MCF 10A (cell line): ENCODE measurements at places on chromosomes 7 and 10.

GRCh38 chr7:140966561-140967233 is 42.0 kb upstream of the BRAF start:
- DNase-seq, result no peak

DNA sequence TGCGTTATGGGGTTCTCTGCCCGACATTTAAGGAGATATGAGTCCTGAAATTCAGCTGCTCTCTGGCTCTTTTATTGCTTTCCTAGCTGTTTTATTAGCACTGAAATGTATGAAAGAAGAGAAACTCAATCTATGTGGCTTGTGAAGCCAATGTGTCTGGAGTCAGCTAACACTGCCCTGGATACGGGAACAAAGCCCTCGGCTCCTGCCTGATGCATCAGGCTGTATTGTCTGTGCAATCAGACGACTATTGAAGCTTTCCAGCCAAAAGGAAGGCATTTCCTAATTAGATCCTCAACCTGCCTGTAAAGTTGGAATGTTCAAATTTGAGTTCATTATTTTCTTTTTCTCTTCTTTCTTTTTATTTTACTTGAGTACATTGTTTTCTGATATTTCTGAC is 22.0 kb upstream of the TM9SF3 start:
- no peak for DNase-seq

DNA sequence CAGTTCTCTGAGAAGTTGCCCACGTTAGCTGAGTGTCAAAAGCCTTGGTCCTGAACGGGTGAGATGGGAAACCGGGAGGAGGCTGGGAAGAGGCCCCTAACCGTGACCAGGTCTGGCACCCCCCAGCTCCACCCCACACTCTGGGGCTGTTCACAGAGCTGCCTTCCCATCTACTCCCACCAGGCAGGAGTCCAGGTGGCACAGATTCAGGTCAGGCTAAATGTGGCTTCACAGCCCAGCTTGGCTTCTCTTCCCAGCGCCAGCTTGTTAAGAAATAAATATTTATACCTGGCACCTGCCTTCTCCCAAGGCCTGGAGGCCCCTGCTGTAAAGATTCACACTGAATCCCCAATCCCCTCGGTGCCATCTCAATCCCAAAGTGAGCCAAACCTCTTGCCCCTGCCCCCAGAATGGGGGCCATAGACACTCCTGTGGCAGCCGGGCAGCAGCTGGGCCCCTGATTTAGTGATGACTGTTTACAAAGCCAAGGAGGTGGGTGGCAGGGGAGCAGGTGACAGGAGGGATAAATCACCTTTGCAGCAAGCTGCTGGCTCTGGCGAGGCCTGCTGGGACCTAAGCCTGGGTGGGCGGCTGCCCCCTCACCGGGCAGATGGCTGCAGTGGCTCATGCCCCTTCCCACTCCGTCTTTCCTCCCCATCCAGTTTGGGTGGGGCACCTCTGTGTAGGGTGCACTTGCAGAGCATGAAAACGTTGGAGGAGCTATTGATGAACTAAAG is 72.5 kb downstream of the GOLGA7B start:
- peak; percentile 8 for DNase-seq

DNA sequence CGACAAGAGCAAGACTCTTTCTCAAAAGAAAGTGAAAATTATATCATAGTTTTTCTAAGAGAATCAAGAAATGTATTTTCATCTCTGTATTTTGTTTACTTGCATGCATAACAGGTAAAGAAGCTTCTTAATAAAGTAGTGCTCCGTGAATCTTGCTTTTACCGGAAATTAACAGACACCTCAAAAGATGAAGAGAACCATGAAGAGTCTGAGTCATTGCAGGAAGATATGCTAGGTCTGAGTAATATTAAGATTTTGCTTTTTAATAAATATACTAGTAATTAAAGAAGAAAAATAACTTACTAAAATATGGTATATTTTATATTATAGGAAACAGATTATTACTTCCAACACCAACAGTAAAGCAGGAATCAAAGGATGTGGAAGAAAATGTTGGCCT is 39.5 kb upstream of the STOX1 start:
- DNase-seq, result no peak

GRCh38 chr10:13871011-13871410 is 284.2 kb downstream of the PRPF18 start:
- DNase-seq, result no peak

DNA sequence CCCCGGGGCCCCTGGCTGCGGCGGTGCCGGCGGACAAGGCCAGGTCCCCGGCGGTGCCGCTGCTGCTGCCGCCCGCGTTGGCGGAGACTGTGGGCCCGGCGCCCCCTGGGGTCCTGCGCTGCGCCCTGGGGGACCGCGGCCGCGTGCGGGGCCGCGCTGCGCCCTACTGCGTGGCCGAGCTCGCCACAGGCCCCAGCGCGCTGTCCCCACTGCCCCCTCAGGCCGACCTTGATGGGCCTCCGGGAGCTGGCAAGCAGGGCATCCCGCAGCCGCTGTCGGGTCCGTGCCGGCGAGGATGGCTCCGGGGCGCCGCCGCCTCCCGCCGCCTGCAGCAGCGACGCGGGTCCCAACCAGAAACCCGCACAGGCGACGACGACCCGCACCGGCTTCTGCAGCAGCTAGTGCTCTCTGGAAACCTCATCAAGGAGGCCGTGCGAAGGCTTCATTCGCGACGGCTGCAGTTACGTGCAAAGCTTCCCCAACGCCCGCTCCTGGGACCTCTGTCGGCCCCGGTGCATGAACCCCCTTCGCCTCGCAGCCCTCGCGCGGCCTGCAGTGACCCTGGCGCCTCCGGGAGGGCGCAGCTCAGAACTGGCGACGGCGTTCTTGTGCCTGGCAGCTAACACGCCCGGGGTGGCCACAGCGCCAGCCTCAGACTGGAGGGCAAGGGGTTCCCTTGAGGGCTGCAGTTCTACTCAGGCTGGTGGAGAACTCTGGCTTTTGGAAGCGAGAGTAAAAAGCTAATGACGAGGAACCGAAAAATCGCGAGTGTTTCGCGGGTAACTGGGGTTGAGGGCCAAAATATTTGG is 804 bp downstream of the FRAT1 start:
- no peak for DNase-seq

GRCh38 chr10:106857213-106857612 is 307.3 kb downstream of the SORCS1 start:
- no peak for DNase-seq

GRCh38 chr10:102261842-102262241 is 16.5 kb downstream of the GBF1 start:
- no peak for DNase-seq

GRCh38 chr7:134472572-134473244 is 13.8 kb upstream of the AKR1B1 start:
- no peak for DNase-seq

DNA sequence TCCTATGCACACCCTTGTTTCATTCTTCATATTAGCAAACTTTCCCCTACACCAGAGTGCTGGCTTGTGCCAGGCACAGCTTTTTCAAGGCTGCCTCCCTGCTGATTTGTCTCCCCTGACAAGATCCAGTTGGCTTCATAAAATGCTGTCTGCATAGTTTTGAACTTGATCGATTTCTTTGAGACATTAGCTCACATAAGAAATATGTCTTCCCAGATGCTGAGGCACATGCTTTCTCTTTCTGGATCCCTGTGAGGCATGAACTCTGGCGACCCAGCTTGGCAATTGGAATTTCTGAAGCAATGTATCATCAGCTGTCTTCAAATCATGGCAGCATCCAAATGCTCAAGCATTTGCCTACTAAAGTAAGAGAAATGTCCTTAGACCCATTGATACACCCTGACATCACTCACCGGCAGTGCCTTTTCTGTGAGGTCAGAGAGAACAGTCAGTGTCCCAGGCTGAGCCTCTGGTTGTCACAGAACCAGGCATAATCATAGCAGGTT is 616.4 kb upstream of the GHITM start:
- no peak for DNase-seq

- no peak for DNase-seq
Measured at GRCh38 chr10:102283890-102284289, 38.6 kb downstream of the GBF1 start.

- no peak for DNase-seq
Measured at GRCh38 chr7:132830941-132831340, 250.9 kb downstream of the CHCHD3 start.

GRCh38 chr10:22573820-22574569 is 140.4 kb downstream of the PIP4K2A start:
- peak; percentile 25 for DNase-seq

DNA sequence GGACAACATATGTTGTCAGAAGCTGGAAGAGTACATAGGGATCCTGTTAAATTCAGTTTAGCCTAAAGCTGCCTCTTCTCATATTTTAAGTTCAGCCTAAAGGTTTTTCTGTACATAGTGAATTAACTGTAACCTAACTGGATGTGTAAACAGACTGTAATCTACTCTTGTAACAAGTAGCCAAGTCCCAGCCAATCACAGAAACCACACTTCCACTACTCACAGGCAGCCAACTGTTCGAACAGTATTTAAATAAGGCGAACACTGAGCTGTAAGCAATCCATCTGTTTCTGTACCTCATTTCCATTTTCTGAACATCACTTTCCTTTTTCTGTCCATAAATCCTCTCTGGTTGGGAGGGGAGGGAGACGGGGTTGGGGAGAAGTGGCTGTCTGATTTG is 15.0 kb upstream of the STN1 start:
- no peak for DNase-seq

- no peak for DNase-seq
Measured at GRCh38 chr7:47979832-47980181, 392 bp upstream of the HUS1 start.

DNA sequence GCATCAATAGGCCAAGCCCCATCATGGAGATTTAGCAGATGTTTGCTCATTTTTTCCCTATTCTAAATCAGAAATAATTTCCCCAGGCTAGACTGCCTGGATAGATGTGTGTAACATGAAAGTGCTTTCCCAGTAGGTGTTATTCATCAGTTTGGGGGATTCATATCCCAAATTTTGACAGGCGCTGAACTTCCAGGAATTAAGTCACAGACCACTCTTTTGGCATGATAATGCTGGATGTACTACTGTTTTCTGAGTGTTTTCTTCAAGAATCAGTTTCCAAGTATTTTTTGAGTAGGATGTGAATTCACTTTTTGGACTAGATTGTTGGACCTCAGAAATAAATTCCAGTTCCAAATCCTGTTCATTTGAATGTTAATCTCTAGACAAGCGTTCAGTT is 637.4 kb downstream of the REEP3 start:
- no peak for DNase-seq

GRCh38 chr10:102246261-102246660 is 929 bp downstream of the GBF1 start:
- no peak for DNase-seq

- DNase-seq, result no peak
Measured at GRCh38 chr7:142301299-142301698, 43.4 kb upstream of the PRSS58 start.

DNA sequence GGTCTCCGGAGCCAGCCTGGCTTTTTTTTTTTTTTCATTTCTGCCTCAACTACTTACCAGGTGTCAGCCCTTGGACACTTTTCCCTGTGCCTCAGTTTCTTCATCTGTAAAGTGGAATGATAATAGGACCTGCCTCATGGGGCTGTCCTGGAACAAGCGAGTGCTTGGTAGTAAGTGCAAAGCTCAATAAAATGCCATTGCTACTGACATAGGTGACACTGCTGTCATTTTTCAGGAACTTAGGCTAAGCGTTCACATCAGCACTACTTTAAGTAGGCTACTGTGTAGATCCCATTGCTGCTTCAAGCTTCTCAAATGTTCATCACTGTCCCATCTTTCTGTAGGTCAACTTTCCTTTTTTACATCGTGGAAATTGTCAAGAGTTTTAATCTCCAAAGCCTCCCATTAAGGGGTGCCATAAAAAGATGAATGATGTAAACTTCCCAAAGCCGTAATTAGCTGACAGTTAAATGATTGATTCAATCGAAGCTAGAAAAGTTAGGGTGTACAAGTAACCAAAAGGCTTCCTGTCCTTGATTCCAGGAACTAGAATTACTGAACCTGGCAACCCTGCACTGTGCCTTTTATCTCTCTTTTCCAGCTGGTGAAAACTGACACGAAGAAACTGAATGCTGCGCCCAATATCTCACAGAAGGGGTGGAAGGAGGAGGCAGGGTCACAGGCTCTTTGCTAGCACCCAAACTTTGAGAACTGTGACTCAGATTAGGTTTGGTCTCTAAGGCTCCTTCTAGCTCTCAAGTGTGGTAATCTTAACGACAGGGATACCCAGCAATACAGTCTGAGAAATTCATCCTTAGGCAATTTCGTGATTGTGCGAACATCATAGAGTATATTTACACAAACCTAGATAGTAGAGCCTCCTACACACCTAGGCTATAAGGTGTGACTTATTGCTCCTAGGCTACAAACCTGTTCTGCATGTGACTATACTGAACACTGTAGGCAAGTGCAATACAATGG is 861 bp upstream of the USP6NL start:
- DNase-seq, result peak; percentile 9

- no peak for DNase-seq
Measured at GRCh38 chr10:122232769-122233168, 38.3 kb upstream of the BTBD16 start.

- no peak for DNase-seq
Measured at GRCh38 chr10:87619705-87620104, 40.0 kb upstream of the PAPSS2 start.

GRCh38 chr10:103676058-103676785 is 179.2 kb downstream of the SH3PXD2A start:
- DNase-seq, result peak; percentile 82

DNA sequence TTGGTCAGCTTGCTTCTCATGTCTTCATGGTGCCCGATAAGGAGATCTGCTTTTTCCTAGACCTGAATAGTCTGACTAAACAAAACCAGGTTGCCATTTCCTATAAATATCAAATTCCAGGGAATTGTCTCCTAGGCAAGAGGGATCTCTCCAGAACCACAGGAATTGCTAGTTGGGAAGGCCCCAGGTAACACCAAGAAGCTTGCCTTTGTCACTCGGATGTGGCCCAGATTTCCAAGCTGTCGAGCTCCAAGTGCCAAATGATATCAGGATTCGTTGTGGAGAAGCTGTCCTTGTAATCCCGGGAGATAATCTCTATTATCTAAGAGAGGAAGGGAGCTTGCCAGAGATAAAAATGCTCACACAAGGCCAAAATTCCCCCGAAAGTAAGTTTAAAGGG is 1288.5 kb upstream of the AUTS2 start:
- no peak for DNase-seq

- DNase-seq, result no peak
Measured at GRCh38 chr7:76330261-76330660, 27.8 kb downstream of the HSPB1 start.

GRCh38 chr7:71482284-71482683 is 350.3 kb downstream of the GALNT17 start:
- DNase-seq, result no peak

DNA sequence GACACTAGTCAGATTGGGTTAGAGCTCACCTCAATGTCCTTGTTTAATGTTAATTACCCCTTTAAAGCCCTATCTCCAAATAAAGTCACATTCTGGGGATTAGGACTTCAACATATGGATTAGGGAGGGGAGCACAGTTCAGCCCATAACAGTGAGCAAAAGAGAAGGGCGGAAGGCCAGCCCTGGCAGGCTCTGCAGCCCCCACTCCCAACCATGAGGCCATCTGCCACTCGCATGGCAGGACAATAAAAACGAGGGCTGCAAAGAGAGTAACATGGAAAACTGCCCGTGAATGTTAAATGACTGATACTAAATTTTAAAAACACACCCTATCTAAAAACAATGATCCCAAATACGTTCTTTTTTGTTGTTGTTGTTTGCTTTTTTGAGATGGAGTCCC is 38.7 kb downstream of the RGS10 start:
- no peak for DNase-seq
